ENCODE measurements at places on chromosomes 2 and 18.

GRCh38 chr2:26738481-26738880 lies 25.6 kb upstream of the SLC35F6 start:
- DNase-seq: no peak

DNA sequence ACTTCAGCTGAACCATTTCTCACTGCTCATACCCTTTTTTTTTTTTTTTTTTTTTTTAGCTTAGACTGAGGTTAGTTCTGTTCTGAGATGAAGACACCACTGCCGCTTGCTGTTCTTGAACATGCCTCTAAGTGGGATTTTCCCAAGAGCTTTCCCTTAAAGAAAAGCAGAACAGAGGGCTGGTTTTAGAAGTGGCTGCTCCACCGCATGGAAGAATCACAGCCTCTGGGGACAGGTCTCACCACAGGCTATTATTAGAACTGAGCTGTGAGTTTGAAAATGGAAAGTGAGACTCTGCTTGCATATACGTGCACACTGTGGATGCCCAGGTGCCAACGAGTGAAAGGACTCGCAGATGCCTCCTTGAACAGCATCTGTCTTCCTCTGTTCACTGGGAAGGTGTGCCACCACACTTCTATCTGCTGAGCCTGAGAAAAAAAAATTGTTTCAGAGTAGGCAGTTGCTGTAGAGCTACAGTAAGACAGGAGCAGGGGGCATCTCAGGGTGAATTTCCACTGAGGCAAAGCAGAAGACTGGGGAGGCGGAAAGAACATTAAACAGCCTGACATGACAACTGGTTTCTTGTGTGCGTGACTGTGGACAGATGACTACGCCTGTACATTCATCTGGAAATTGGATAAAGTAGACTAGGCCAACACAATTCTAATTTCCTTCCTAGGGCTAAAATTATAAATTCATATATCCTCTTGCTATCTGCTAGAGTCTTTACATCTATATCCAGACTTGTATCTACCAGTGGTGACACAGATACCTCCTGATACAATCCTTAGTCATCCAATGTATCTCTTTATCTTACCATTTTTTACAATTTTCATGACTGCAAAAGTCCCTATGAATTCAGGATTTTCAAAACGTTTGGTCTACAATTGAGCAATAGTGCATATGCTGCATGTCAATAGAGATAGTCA lies 1045.7 kb upstream of the CELF4 start:
- no peak for DNase-seq

GRCh38 chr2:35080231-35080910 lies 1275.2 kb upstream of the CRIM1 start:
- no peak for DNase-seq

DNA sequence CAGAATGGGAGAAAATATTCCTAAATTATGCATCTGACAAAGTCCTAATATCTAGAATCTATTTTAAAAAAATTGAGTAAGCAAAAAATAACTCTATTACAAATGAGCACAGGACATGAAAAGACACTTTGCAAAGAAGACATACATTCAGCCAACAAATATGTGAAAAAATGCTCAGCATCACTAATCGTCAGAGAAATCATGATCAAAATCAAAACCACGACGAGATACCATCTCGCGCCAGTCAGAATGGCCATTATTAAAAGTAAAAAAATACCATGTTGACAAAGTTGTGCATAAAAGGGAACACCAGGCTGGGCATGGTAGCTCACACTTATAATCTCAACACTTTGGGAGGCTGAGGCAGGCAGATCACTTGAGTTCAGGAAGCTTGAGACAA lies 63.5 kb downstream of the EVA1A start:
- no peak for DNase-seq

DNA sequence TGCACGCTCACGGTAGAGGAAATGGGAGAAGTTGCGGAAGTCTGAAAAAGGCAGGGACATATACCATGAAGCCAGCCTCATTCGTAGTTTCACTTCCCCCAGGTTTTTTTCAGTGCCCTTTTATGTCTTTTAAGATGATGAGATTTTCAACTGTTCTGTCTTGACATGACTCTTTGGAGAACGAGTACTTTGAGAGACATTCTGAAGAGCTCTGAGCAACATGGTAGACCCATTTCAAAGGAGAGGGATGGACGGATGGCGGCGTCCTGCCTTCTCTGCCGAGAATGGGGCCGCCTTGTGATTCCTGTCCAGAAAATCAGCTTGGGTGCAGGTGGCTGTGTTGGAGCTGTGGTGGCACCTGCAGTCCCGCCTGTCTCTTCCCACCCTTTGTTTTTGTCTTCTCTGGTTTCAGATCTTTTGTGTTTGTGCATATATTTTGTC lies 41.7 kb downstream of the SH3BP4 start:
- DNase-seq: no peak

DNA sequence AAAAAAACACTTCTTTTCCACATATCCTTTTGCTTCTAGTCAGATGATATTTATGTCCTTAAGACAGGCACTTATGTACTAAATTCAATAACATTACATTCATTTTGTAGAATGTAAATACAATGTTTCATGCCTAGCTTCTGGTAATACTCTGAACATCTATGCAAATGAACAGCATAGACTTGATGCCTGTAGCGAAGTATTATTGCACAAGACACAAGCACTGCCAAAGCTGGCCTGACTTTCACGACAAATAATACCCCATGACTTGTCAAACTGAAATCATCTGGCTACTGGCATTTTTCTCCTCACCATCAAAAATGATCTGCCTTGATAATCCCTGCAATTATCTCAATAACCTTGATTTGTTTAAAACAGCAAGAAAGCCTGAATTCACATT lies 101.3 kb downstream of the L3MBTL4 start:
- DNase-seq: no peak

GRCh38 chr18:24346254-24346653 lies 51.4 kb downstream of the OSBPL1A start:
- DNase-seq: no peak

- DNase-seq: no peak
Measured at GRCh38 chr2:238097988-238098871, 1.9 kb upstream of the ESPNL start.

- no peak for DNase-seq
Measured at GRCh38 chr2:119230219-119231185, 6.9 kb downstream of the STEAP3 start.

- DNase-seq: no peak
Measured at GRCh38 chr18:22521026-22521707, 103.5 kb upstream of the CTAGE1 start.

- no peak for DNase-seq
Measured at GRCh38 chr18:30644158-30644557, 398.4 kb downstream of the DSC3 start.

DNA sequence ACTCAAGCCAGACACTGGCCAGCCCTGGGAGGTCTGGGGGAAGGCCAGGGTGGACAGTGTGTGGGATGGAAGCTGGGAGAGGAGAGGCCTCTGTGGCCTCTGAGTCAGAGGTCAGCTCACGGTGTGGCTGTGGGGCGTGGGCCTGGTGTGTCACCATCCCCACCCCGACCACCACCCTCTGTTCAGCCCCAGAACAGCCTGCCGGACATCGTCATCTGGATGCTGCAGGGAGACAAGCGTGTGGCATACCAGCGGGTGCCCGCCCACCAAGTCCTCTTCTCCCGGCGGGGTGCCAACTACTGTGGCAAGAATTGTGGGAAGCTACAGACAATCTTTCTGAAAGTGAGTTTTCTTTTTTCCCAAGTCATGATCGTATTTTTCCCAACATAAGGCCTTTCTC lies 110.5 kb downstream of the DYSF start:
- DNase-seq: no peak

DNA sequence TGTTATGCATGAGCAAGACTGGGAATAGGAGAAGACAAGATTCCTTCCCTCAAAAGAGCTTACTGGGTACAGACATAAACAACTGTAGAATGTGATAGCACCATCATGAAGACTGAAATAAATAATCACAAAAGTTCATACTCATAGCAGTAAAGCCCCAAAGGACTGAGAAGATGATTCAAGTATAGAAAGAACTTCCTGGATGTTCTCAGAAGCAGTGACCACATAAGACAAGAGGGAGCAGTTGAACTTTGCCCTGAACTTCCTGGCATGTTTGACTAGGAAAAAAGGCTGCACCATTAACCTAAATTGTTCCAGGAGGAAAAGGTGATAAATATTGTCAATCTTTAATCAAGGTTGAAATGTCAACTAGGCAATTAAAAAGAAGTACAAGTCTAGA lies 57.8 kb upstream of the CCDC141 start:
- DNase-seq: no peak

DNA sequence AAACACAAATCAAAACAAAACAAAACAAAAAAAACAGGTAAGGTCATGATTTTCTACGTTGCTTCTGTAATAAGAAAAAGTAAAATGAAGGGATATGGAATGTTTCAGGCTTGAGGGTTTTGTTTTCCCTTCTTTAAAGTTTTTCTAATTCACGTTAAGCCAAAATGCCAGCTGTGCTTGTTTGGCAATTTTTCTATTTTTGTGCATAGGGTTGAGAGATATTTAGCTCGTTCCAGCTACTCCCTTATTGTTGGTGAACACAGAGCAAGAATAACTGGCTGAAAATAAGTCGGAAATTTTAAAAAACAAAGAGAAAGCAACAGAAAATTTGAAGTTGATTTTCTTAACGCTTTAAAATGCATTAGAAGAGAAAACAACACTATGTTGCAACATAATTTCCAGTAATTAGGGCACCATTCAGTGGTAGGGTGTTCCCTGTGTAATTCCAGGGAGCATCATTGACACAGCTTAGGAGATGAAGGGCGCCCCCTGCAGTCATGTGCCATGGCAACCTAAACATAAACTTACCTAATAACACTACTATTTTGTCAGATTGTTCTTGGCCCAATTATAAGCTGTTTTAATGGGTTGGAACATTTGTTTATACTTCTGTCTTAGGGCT lies 99.5 kb downstream of the DTNA start:
- peak; percentile 7 for DNase-seq
